ENCODE measurements at places on chromosomes 5 and 9.

DNA sequence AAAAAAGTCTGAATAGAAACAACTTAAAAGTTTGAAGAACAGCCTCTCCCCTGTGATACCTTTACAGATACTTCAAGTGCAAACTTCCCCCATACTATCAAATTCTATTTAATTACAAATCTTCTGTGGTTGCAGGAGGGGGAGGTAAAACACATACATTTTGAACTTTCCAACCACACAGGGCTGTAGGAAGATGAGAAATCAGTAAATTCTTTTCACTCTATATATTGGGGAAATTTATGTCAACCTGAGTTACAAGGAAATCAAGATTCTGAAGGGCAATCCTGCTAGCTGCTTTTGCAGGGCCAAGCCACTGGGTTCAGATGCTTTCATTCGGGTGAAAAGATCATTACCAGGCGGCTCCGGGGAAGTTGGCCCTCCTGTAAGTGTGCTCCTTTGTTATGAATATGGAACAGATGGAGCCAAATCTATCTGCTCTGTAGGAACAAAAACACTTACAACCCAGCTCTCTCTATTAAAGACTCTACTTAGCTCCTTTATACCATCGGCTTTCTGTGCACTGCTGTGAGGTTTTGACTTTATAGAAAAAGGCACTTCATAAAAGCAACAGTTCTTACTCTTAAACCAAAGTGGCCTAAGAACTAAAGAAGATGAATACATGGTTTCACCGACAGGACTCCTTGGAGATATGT lies 269.1 kb downstream of the EFNA5 start:
- no peak for DNase-seq

DNA sequence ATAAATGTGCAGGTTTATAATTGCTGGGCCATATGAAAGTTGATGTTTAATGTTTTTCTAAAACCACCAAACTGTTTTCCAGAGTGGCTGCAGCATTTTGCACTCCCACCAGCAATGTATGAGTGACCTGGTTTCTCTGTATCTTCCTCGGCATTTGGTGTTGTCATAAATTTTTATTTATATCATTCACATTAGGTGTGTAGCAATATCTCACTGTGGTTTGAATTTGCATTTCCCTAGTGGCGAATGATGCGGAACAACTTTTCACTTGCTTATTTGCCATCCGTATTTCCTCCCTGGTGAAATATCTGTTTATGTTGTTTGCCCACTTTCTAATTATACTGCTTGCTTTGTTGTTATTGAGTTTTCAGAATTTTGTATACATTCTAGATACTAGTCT lies 295.7 kb upstream of the TUT7 start:
- DNase-seq = no peak

- DNase-seq = no peak
These were observed 27.7 kb upstream of the GAS1 start for GRCh38 chr9:86975036-86975435.

- no peak for DNase-seq
These were observed 60.8 kb downstream of the MTMR12 start for GRCh38 chr5:32251871-32252458.

DNA sequence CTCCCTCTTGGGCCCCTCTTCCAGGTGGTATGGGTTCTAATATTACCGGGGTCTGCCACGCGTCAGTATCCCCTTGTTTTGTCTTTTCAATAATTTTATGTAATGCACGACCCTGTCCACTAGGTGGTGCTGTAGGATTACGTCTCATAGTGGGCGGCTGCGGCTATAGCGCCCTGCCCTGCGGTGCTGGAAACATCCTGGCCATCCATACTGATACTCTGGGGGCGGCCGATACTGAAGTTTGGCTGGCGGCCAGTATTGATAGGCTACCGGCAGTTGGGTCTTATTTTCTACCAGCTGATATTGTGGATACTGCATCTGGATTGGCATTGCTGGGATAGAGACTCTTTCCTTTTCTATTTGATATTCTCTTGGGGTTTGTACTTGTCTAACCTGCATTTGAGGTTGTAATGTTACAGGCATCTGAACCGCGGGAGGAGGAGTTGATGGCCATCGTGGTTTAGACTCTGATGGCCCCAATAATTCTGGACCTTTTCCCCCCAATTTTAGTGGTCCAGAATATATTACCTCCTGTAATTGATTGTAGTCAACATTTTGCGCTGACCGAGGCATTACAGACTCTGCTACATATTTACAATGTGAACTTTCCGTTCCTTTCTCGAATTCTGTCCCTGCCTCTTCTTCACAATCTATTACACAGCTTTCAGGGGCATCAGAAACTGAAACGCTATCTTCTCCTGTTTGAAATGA lies 3.3 kb upstream of the TMEM141 start:
- no peak for DNase-seq

DNA sequence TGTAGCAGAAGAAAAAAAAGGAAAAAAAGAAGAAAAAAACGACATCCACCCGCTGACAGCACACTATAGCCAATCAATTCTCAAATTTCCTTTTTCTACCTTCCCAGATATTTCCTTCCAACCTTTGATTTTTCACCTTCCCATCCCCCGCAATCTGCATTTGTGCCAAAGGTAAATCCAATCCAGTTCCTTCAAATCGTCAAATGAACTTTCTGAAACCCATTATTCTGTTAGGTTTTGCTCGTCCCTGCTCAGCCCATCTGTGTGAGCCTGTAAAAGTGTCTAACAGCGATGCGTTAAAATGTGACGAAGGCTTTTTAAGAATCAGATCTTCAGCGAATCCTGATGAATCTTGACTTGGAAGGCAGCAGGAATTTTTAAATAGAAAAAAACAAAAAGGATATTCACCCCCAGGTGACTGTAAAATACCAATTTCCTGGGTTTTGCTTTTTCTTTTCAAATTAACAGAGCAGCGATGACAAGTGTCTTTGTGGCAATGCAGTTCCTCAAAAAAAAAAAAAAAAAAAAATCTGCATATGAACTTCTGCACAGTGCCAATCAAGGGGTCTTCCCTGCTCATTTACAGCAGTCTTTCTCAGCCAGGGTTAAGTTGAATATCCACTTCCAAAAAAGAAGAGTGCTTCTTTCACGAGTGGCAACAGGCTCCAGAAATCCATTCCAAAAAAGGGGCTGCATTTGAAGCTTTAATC lies 367 bp upstream of the SHC3 start:
- no peak for DNase-seq

GRCh38 chr5:3234566-3234965 lies 361.1 kb upstream of the IRX1 start:
- DNase-seq = no peak

- no peak for DNase-seq
These were observed 161.3 kb downstream of the RAPGEF6 start for GRCh38 chr5:131473731-131474130.

DNA sequence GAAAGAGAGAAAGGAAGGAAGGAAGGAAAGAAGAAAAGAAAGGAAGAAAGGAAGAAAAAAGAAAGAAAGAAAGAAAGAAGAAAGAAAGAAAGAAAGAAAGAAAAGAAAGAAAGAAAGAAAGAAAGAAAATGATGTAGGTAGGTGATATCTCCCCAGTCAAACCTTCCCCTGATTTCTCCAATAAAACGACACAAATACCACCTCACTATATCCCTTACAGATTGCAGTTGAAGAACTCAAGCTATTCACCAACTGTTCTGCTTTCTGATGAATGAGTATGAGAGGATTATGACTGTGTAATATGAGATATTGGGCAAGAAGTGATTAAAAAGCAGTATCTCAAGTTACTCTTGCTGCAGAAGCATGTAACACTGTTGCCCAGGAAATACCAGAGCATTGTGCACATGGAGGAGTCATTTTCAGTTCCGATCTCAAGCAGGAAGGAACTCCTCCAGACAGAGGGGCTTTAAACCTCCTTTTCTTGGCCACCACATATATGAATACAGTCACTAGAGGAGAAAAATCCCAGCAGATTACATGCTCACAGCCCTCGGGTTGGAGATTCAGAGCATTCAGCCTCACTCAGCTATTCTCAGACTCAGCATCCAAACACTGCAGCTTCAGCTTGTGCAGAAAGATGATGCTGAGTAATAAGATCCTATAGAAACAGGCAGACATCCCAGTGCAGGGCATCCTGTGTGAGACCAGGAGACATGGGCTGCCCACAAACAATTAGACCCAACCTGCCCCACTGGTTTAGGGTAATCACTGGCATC lies 61.4 kb downstream of the UGCG start:
- peak; percentile 14 for DNase-seq

DNA sequence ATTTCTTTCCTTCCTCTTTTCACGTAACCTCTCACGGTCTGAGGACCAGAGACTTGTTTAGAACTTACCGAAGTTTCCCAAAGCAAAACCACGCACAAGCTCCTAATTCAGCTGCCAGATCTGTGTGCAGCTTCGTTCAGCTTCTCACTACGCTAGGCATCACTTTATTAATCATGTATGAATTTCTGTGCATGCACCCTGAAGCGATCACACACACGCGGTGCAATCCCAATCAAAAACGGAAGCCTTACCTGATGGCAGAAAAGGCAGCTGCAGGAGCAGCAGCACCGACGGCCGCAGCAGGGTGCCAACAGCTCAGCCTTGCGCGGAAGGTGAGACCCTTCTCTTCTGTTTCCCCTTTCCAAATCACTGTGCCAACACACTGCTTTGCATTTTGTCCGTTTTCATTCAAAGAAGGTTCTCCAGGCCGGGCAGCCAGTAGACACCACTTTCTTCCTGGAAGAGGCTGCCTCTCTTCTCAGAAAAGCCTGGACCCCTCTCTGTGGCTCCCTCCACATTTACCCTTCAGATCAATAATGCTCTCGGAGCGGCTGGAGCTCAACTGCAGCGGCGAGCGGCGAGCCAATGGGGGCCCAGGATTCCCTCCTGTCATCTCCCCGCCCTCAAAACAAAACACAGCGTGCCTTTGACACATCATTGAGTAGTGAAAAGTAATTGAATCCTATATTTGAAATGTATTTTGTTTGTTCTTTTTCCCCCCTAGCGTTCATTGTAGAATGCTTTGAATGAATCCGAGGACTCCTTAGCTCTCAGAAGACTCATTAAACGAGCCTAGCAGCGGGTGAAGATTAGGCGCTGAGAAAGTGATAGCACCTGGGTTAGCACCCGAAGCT lies at the start of gene CDH12:
TSS of gene CDH12 (minus strand) at position 538 of the 854 bp plus-strand sequence.
- no peak for DNase-seq

GRCh38 chr9:7910426-7911020 lies 110.9 kb upstream of the DMAC1 start:
- DNase-seq = no peak

DNA sequence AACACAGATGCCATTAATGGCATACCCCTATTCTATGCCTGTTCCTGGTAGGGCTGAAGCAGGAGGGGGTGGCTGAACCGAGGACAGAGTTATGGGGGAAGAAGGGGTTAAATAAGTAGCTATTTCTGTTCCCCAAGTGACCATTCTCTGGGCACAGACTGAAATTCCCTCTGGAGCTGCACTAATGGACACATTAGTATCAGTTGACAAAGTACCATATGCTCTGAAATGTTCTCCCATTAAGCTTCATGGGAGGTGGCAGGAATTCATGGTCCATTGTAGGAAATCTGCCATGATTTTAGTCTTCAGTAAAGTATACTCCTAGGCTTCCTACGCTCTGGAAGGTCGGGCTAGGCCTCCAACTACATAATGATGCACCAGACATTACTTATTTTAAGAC lies 10.5 kb upstream of the FRMPD1 start:
- DNase-seq = no peak

DNA sequence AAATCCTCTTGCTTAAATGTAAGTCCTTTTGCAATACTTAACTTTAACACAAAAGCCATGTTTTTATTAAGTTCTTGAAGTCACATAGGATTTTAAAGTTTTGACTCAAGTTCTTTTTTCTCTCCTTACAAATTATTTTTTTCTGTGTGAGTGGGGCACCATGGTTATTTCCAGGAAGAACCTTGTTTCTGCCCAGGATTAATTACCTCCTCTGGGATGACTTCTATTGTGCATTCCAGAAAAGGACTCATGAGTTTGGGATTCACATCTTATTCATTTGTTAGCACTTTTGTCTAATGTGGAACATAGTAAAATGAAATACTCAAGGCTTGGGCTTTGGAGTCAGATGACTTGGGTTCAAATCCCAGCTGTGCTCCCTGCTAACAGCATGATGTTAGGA lies 421.4 kb upstream of the WWC1 start:
- no peak for DNase-seq

DNA sequence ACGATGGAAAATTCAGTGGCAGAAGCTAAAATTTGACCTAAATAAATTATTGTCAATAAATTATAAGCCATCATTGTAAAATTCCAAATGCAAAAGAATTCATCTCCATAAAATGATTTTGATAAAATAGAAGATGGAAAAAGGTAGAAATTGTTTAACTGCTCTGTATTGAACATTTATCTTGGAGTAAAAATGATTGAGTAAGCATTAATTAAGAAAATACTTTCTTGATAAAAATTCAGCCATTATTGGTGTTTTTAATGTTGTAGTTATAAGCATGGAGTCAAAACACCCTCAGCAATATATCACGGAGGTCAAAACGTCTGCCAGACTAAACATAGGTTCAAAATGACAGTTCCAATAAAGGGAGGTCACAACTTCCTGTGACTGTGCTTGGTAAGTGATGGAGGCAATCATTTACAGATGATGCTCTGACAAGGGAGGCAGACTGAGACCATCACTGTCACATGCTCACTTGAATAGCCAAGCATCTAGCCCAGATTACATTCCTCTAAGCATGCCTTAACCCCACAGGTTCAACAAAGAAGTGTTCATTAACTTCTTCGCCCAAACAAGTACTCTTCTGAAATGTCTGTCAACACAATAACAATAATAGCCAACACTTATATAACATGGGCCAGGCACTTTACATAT lies 69.5 kb downstream of the SH3TC2 start:
- no peak for DNase-seq

DNA sequence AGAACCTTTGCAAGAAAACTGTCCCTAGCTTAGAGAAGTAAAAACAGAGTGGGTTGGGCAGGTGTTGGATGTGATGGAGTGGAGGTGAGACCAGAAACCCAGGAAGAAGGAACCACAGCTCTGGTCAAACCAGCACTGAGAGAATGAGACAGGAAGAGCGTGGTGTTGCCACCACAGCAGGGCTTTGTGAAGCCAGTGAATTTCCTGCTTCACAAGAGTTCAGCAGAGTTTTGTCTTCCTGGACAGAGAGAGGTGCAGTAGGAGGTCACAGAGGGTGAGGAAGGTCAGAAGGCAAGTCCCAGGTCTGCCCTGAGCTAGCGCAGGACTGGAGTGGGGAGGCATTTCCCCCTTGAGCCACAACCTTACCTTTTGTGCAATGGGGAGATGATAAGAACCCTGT lies 2306.2 kb upstream of the ACO1 start:
- DNase-seq = no peak

DNA sequence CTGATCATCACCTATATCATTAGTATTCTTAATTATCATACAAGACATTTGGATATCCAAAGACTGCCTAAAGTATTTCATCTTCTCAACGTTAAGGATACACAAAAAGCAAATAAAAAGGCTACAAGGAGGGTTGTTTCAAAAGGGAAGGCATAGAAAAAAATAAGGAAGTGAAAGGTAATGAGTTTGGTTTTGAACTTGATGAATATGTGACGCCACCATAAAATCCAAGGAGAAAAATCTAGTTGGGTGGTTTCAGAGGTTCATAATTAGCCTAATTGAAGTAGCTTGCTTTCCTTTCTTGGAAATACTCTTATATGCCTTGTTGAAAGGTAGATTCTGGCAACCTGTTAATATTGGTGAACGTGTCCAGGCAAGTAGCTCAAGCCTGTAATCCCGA lies 96.1 kb upstream of the SGCD start:
- DNase-seq = no peak

GRCh38 chr5:147887026-147887627 lies 8.6 kb downstream of the SCGB3A2 start:
- DNase-seq = no peak
